ENCODE measurements at places on chromosomes 3 and 15.

- no peak for DNase-seq
Measured at GRCh38 chr15:67784090-67784781, 41.1 kb upstream of the SKOR1 start.

DNA sequence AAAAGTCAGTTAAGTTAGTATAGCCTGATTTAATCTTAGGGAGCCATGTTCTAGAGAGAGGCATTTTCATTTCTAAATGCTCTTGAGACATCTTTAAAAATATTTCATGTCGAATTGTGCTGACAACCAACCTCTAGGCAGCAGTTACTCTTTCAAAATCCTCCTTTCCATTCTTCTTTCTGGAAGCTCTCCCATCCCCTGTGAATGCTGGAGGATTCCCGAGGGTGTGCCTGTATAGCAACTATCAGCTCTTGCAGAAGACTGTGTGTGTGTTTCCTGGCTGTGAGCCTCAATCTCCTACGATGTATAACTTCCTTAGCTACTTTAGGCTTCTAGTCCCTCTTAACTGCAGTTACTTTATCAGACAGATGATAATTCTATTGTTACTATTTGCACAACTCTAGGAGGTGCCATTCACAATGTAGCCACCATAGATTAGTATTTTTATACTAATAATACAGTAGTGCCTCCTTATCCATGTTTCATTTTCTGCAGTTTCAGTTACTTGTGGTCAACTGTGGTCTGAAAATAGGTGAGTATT lies 250.3 kb downstream of the EDEM1 start:
- no peak for DNase-seq

- no peak for DNase-seq
Measured at GRCh38 chr3:113685124-113685523, 11.3 kb downstream of the USF3 start.

GRCh38 chr3:185713015-185713414 lies 111.8 kb downstream of the IGF2BP2 start:
- DNase-seq: no peak

- DNase-seq: peak; percentile 98
Measured at GRCh38 chr15:71752604-71753289, 57.6 kb upstream of the NR2E3 start.

GRCh38 chr3:138019281-138020069 lies 9.5 kb downstream of the CLDN18 start:
- DNase-seq: no peak

DNA sequence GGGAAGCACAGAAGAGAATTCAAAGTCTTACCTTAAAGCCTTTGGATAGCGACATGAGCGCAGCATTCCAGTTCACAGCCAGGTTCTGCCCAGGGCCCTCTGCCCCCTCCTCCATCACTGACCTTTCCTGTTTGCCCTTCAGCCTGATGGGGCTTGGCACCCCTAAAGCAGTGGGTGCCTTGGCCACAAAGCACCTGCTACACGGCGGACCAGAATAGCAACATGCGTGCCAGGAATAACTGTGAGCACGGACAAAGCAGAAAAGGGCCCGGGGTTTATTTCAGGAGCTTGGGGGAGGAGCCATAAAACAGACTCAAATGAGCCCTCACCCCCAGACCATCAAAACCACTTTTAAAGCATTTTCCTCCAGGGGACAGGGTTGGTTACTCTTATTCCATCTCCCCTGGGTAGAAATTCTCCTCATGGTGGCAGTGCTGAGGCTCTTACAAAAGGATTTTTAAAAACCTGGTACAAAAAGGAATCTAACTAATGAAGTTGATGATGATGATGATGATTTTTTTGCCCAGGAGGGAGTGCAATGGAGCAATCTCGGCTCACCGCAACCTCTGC lies 135.4 kb downstream of the KLF13 start:
- no peak for DNase-seq

GRCh38 chr3:120332646-120333045 lies 16.5 kb downstream of the LRRC58 start:
- no peak for DNase-seq

GRCh38 chr3:28743831-28744230 lies 395.2 kb upstream of the AZI2 start:
- no peak for DNase-seq

DNA sequence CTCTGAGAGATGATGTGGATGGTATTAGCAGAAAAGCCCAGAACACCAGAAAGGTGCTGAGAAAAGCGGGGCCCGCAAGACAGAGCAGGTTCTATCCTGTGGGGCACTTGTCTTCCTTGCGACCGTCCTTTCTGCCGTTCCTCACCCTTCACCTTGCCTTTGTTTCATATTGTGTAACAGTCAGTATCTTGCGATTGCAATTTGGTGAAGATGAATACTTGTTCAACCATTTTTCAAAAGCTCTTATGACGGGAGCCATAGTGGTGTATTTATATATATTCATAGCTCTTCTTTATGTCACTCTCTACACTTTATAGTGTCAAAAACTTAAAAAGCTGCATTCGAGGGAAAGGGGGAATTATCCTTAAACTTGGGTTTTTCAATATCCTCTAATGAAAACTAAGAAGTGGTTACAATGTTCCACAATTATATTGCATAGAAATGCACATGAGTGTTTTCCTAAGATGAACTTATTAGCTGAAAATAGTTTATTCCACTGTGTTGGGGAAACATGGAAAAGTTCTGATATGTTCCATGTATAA lies 797 bp downstream of the MAP3K13 start:
- no peak for DNase-seq

DNA sequence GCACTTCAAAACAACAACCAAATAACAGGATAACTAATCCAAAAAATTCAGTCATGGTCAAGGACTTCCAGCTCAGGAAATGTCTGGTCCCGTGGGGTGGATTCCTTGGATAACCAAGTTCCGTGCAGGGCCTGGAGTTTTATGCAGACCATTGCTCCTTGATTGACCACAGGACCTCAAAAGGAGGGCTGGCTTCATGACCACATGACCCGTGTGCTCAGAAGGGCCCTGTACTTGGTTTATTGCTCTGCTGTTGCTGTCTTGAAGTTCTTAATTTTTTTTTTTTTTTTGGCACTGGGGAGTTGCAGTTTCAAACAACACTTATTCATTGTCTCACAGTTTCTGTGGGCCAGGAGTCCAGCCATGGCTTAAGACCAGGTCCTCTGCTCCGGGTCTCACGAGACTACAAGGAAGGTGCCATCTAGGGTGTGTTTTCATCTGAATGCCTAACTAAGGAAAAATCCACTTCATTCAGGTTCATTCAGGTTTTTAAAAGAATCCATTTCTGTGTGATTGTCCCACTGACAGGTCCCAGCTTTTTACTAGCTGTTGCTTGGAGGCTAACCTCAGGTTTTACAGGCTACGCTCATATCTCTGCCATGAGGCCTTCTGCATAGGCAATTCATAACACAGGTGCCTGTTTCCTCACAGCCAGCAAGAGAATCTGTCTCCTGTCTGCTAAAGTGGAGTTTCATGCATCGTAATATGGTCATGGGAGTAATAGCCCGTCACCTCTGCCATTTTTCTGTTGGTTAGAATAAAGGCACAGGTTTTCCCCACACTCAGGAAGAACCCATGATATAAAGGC lies 65.3 kb downstream of the FLNB start:
- DNase-seq: no peak

DNA sequence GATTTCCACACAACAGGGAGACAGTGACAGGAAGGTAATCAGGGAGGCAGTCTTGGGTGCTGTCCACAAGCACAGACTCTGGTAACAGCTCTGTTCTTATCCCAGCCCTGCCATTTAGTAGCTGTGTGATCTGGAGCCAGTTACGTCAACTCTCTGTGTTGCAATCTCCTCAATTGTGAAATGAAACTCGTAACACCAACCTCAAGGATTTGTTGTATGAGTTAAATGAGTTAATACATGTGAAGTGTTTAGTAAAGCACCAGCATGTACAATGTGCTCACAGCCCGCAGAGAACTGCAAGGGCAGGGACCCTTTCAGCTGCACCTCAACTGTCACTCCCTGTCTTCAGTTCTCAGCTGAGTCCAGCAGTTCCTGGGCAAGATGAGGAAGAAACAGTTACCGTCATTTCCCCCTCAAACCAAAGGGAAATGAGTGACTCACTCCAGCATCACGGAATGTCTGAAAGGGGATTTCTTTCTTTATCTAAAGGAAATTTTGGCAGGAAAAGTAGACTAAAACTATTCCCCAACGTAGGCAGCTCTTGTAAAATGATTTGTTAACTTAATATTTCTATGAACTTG lies 39.9 kb upstream of the MB21D2 start:
- DNase-seq: peak; percentile 78

- DNase-seq: no peak
Measured at GRCh38 chr3:182544542-182544941, 248.8 kb upstream of the ATP11B start.

DNA sequence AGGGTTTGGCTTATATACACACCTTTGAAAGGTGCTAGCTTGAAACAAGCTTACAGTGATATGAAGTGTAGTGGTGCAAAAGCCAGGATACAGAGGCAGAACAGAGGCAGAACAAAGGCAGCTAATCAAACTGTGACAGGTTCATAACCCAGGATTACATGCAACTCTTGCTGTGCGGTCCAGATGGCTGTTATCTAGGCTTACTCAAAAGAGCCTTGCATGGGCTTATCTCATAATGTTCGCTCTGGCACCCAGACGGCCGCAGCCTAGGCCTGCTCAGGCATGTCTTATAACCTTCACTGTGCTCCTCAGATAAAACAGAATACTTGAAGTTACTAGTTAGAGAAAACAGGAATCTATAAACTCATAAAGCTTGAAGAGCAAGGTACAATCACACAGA lies 22.8 kb upstream of the NOX5 start:
- no peak for DNase-seq

- DNase-seq: no peak
Measured at GRCh38 chr3:192905980-192906678, 11.5 kb downstream of the MB21D2 start.

- no peak for DNase-seq
Measured at GRCh38 chr3:42508562-42508961, 6.1 kb downstream of the VIPR1 start.

DNA sequence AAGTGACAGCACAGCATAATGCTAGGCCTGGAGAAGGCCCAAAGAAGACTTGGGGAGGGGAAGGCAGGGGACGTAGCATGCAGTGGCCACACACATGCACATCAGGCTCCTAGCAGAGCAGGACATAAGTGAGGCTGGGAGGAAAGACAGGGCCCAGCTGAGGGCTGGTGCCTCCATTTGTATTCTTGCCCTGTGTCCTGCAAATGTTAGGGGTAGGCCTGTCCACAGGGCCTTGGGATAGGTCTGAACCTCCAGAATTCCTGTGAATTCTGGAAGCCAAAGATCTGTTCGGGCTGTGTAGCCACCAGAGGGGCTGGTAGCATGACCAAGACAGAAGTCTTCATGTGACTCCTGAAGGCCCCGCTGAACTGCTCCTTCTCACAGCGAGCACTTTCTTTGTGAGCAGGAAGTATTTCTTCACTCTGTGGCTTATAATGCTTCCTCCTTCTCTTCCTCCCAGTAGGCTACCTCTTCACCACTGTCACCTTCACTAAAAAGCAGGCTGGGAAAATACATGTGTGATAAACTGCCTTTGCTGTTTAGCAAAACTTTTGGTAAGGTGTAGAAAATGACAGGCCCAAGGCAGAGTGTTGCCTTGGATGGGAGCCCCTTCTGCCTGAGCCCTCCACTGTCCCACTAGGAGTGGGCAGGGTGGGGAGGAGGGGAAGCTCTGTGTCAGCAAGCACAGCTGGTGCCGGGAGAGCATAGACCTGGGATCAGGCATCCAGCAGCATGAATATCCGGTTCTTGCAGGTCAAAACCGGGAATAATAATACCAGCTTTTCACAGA lies 8.4 kb downstream of the CERS3 start:
- DNase-seq: no peak

DNA sequence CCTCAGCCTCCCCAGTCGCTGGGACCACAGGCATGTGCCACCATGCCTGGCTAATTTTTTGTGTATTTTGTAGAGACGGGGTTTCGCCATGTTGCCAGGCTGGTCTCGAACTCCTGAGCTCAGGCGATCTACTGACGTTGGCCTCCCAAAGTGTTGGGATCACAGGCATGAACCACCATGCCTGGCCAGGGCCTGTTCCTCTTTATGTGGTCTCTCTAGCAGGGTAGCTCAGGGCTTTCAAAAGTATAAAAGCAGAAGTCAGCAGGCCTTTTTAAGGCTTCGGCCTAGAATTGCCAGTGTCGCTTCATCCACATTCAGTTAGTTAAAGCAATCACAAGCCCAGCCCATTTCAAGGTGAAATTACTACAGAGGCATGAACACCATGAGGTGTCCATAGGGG lies 7.6 kb downstream of the VHL start:
- no peak for DNase-seq

DNA sequence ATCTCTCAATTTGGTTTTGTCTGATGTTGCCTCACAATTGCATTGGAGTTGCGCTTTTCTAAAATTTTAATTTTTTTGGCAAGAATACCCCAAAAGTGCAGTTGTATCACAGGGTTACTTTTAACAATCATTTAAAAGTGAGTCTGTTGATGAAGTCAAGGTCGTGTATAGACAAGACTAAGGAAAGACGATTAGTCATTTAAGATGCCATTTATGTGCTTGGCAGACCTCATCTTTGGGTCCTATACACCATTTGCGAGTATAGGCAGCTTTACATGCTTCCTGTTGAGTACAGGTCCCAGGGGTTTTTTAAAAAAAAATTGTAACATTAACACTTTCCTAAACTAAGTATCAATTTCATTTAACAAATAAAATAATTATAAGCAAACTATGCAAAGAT lies 12.5 kb downstream of the ARNT2 start:
- DNase-seq: no peak

DNA sequence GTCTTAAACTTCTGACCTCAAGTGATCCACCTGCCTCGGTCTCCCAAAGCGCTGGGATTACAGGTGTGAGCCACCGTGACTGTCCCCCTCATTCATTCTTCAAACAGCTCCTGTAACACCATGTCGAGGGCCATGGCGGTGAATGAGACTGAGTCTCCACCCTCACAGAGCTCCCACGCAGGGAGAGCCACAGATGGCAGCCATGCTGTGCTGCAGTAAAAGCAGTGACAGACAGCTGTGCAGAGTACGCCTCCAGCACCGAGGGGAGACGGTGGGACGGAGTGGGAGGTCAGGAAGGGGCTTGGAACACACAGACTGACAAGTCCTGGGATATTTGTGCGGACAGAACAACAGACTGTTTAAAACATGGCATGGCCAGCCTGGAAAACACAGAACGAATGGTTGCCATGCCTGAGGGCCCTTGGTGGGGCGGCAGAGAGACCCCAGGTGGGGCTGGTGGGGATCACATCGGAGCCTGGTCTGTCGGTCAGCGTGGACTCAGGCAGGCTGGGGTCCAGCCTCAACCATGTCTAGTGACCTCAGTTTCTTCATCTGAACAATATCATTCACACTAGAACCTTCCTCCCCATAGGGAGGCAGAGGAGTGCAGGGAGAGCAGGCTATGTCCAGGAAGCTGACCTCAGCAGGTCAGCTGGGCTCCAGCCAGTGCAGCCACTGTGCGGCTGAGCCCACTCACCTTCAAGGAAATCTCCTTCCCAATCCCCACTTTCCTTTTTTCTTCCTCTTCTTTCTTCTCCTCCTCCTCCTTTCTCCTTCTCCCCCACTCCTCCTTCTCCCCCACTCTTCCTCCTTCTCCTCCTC lies 20.6 kb upstream of the LCTL start:
- no peak for DNase-seq

- no peak for DNase-seq
Measured at GRCh38 chr15:58584789-58585461, 153.1 kb downstream of the LIPC start.

GRCh38 chr3:52483577-52484381 lies 11.4 kb upstream of the STAB1 start:
- DNase-seq: peak; percentile 32
